Mesothelial cell of epicardium (in vitro differentiated cells): ENCODE measurements at places on chromosomes 7 and 10. TPM values are rescaled to one million over a fixed set of nuclear protein-coding genes. Genes with fewer than 3 reads are reported as not detected.

The UPK3B gene
- total RNA-seq, result 49.5 to 56.9 TPM (median 50.1 TPM) in 3 replicates

The SLC18A2 gene
- total RNA-seq, result 0.07 to 0.13 TPM (median 0.09 TPM) in 3 replicates

The TFEC gene
- 0.11 to 0.49 TPM (median 0.44 TPM) in 3 replicates for total RNA-seq

The TMEM270 gene
- not detected in 3 replicates for total RNA-seq

The CALU gene
- 193 to 199 TPM (median 194 TPM) in 3 replicates for total RNA-seq

The TWIST1 gene
- total RNA-seq, result 111 to 126 TPM (median 120 TPM) in 3 replicates

The OR2A5 gene
- not detected in 3 replicates for total RNA-seq

The MYL10 gene
- total RNA-seq, result not detected in 3 replicates

The CHST15 gene
- 34.5 to 39.4 TPM (median 35.9 TPM) in 3 replicates for total RNA-seq

The WEE2 gene
- total RNA-seq, result 0.09 TPM in 1 of 3 replicates, not detected in the others

The TMEM130 gene
- 11.5 to 15.1 TPM (median 12.5 TPM) in 3 replicates for total RNA-seq

The ABLIM1 gene
- 99.5 to 105 TPM (median 102 TPM) in 3 replicates for total RNA-seq

The PNLIPRP2 gene
- total RNA-seq, result not detected in 3 replicates

The INMT gene
- 3.3 to 4.3 TPM (median 3.4 TPM) in 3 replicates for total RNA-seq

GRCh38 chr7:49775065-49775948 is 1.9 kb downstream of the VWC2 start:
- DNase-seq, result peak; percentile 27

DNA sequence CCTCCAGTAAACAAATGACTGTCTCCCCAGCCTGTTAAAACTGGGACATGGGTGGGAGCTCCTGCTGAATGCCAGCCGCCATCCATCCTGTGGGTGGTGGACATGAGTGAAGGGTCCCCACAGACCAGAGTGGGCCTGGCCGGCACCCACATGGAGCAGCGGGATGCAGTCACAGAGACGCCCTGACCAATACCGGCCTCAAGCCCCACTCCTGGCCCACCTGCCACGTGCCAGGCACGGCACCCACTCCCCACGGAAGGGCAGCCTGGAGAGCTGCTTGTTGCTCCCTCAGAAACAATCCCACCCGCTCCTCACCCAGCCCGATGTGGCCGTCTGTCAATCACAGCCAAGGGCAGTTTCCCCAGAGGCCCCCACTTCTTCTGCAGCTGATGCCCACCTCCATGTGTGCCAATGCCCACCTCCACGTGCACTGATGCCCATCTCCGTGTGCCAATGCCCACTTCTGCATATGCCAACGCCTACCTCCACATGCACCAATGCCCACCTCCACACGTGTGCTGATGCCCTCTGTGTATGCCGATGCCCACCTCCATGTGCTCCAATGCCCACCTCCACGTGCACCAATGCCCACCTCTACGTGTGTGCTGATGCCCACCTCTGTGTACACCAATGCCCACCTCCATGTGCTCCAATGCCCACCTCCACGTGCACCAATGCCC is 42.8 kb upstream of the DNAAF5 start:
- no peak for DNase-seq

- no peak for DNase-seq
Measured at GRCh38 chr10:36634916-36635315, 490.5 kb upstream of the ANKRD30A start.

- DNase-seq, result no peak
Measured at GRCh38 chr7:144414815-144415214, 11.3 kb upstream of the NOBOX start.

DNA sequence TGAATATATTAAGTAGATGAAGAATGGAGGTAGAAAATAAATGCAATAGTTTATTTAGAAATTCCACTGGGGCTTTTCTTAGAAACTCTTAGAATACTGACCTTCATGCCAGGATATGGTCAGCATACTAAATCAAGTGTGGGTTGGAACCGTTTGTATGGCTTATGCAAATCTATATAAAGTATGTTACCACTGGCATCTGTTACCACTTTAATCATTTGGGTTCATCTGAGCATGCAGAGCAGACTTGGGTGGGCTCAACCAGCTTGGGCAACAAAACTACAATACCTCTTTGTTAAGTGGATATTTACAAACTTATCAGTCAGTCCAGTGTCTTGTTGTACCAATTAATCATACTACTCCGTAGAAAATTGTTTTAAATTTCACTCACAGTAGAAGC is 125.8 kb downstream of the CRPPA start:
- no peak for DNase-seq

GRCh38 chr7:133828906-133829305 is 298.2 kb upstream of the LRGUK start:
- DNase-seq, result no peak

DNA sequence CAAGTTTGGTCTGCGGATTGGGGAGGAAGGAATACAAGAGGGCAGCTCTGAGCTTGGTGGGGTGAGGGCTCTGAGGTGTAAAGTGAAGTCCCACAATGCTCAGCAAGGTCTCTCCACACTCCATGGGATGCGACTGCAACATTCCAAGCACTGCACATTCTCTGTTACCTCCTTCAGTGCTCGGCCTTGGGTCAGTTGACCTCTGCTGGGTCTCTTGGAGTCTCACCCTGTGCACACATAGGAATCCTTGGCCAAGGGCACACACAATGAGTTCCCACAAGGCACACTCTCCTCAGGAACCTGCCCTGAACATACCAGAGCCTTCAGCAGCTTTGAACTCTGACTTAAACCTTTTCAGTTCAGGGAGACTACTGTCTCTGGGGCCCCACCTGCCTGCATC is 2.4 kb upstream of the WDFY4 start:
- DNase-seq, result no peak

DNA sequence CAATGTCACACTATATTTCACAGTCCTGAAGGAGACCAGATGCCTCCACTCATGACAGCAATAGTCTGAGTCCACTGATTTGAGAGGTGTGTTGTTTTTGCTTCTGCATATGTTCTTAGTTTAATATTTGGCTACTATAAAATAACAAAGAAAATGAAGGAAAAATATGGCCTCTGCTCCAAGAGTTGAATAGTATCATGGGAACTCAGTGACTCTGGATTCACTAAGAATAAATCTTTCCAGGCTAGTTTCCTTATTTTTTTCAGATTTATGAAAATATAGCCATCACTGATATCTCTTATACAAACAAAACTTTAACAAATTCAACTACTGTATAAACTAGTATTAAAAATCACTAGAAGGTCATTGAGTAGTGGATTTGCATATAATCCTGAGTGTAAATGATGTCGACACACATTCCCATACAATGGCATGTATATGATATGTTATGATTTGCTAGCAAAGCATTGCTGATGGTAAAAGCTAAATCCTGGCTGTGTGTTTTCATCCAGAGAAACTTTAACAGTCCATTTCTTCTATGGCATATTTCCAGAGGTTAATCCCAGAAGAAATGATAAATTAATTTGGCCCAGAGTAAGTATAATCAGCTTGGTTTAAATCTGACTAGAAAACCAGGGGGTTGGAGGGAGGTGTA is 66.0 kb upstream of the VIPR2 start:
- DNase-seq, result no peak

DNA sequence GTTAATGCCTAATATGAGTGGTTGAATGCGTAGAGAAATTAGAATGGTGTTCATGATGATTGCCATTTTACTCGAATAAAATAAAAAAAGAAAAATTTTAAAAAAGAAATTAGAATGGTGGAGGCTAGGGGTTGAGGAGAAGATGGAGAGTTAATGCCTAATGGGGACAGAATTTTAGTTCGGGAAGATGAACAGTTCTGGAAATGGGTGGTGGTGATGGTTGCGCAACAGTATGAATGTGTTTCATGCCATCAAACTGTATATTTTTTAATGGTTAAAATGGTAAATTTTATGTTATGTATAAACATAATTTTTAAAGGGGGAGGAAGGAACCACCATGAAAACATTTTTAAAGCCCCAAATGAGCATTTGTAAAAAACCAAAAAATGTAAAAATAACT is 140.1 kb upstream of the AGK start:
- no peak for DNase-seq

DNA sequence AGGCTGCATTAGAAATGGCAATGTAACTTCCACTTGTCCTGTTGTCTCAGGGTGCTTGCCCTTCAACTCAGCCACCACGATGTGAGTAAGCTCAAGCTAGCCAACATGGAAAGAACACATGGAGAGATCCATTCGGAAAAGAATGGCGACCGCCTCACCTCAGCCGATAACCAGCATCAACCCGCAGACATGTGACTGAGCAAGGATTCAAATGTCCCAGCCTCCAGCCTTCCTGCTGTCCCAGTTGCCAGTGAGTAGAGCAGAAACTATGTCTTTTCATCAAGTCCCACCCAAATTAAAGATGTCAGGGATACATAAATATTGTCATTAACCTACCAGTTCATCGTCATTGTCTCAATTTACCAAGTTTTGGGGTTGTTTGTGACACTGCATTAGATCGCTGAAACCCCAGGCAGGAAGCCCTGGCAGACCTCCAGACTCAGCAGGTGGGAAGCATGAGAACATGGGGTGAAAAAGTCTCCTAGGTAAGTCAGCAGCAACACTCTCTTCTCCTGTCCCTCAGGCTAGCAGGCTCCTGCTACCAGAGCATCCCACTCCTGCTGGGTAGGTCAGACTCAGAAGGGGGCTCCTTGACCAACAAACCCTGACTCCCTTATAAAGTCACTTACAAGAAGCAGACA is 67.0 kb downstream of the OSBPL3 start:
- DNase-seq, result no peak

DNA sequence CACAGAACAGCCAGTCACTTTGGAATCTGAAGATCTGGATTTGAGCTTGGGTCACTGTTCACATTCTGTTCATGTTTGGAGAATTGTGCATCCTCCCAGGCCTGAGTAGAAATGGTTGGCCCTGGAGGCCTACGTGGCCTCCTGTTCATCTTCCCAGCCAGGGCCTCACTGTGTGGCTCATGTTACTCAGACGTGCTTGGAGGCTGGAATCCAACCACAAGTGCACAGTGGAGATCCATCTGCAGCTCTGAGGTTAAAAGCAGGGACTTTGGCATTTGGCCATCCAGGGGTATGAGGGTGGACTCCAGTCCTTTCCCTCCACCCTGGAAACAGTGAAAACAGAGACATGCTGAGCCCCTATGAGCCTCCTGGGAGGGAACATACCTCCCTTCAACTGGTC is 709.0 kb upstream of the IGFBP3 start:
- no peak for DNase-seq

DNA sequence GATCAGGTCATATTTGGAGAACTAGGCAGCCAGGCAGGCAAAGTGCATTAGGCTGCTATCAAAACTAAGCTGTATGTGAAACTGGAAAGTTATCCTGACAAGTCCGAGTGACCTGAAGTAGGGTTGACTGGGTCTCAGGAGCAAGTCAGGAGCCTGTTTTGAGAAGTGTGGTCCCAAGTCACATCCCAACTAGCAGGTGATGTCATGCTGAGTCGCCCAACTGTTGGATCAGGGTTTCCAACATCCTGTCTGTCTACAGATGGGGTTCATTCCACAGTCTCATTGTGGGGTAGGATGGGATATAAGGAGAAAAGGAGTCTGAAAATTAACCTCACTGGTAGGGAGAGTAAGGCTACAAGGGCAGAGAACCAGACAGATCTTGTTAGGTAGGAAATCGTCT is 27.0 kb downstream of the SLC26A4 start:
- no peak for DNase-seq

GRCh38 chr7:137881607-137882260 is 35.0 kb upstream of the DGKI start:
- no peak for DNase-seq

- no peak for DNase-seq
Measured at GRCh38 chr10:43308986-43309385, 42.1 kb upstream of the RASGEF1A start.

GRCh38 chr7:155456738-155457543 is 988 bp upstream of the EN2 start:
- no peak for DNase-seq

- DNase-seq, result no peak
Measured at GRCh38 chr7:22723637-22724036, 3.4 kb upstream of the IL6 start.

DNA sequence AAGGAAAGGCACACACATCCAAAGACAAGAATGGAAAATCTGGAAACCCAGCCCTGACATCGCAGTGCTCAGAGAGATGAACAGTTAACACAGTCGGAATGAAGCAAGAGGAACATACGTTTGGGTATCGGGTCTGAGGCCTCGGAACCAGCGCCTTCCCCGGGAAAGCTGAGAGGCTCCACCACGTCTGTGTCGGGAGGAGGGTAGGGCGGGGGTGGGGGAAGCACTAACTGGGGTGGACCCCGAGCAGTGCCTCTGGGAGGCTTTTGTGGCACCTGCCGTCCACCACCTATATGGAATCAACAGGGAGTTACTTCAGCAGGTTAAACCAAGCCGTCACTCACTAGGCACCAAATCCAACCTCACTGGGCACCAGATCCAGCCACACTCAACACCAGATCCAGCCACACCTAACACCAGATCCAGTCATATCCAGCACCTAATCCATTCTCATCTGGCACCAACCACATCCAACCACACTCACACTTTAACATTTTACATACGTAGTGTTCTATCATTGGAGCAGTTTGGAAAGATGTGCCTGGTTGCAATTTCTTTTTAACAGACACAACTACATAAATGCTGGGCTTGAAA is 233.6 kb downstream of the COBL start:
- no peak for DNase-seq

DNA sequence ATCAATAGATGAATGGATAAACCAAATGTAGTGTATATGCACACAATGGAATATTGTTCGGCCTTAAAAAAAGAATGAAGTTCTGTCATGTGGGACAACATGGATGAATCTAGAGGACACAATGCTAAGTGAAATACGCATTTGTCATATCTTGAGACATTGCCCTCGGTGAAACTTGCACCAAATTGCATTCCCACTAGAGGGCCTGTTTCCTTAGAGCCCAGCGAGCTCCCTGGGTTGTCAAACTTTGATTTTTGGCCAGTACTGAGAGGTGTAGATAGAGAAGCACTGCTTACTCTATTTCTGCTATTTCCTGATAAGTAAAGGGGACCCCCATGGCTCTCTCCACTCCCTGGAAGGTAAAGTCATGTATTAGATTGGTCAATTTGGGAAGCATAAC is 157.1 kb downstream of the GPAM start:
- DNase-seq, result no peak

DNA sequence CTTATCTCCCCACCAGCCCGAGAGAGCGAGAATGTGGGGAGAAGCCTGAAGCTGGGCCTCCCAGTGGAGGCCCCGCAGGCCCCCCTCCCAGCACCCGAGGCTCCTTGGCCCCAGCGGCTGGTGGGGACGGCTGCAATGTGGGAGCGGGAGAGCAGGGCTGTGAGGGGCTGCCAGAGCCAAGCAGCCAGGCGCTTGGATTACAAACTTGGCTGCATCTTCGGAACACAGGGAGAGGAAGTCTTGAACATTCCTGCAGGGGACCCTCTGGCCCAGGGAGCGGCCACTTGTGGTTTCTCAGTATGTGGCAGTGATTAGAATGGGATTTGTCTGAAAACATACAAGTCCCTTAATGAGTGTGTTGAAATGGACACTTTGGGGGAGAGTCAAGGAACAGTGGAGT is 23.2 kb downstream of the ELN start:
- no peak for DNase-seq
